ENCODE measurements at places on chromosomes 5 and 9.

DNA sequence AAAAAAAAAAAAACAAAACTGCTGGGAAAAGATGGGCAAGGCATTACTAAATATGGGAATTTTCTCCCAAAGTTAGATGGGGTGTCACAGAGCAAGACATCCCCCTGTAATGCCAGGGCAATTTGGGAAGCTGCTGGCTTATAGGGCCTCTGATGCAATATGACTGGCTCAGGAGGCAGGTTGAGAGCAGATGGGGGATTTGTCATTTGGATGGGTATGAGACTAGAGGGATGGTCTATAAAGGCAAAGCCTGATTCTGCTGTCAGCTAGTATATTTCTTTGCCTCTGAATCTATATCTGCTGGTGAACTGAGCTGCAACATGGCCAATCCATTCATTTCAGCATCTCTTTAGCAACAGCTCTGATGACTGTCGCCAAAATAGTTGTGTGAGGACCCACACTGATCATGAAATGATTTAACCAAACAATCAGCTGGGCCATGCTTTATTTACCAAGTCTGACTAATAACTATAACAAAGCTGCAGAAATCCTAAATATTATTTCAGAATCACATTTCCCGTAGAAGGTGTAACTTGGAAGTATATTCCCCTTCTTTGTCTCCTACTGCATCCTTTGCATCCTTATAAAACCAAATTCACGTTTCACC, 455.1 kb upstream of the ZNF608 start:
- DNase-seq: no peak

DNA sequence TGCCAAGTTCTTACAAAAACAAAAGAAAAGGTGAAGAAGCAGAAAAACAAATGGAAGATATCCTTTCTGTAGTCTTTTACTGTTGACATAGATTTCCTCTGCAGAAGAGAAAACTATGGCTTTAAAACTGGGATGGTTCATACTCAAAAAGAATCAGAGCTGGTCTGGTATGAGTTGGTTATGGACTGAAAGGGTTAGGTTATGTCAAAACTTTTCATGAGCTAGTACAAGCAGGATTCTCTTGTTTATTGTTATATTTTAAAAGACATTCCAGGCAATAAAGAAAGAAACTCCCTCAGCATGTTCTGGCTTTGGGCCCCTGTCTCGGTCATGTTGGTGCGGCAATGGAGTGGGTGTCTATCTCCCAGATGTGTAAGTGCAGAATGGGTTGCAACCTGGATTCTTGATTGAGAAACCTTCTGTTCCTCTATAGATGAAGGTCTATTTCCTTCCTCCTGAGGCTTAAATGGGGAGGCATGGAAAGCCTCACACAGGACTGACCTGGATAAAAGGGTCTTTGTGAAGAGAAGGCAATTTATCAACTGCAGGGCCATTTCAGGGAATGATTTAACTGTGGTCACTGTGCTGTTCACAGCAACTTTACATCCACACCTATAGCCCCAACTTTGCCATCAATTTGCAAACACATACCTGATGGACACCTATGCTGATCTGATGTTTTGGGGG, 209.6 kb upstream of the TNC start:
- peak; percentile 48 for DNase-seq

GRCh38 chr9:89375191-89375760, 57.0 kb downstream of the SECISBP2 start:
- DNase-seq: no peak

DNA sequence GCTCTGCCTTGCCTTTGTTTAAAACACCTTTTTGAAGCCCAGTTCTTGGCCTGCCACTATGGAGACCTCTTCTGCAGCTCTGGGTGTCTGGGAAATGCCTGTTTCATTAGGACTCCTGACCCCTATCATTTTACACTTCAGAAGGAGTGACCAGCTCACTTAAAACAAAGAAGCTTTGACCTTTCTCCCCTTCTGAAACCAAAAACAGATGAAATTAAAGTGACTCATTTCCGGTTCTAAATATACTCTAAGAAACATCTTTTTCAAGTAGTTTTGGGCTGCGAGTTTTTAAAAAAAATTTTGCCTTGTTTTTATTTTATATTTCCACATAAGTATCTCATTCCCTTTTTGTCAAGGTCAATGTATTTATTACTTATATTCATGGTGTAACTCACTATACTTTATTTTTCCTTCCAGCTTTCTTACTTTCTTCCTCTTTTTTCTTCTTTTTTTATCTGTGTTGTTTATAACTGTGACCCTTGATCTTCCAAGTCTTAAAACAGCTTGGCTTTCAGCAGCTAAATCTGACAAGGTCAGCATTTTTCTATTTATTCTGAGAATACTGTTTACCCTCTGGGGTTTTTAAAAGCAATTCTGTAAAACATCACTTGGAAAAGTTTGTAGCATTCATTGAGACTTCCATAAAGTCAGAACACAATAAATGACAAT, 672.9 kb downstream of the NR2F1-AS1 start:
- DNase-seq: no peak

GRCh38 chr5:170171811-170172210, 61.0 kb upstream of the C5orf58 start:
- DNase-seq: no peak

DNA sequence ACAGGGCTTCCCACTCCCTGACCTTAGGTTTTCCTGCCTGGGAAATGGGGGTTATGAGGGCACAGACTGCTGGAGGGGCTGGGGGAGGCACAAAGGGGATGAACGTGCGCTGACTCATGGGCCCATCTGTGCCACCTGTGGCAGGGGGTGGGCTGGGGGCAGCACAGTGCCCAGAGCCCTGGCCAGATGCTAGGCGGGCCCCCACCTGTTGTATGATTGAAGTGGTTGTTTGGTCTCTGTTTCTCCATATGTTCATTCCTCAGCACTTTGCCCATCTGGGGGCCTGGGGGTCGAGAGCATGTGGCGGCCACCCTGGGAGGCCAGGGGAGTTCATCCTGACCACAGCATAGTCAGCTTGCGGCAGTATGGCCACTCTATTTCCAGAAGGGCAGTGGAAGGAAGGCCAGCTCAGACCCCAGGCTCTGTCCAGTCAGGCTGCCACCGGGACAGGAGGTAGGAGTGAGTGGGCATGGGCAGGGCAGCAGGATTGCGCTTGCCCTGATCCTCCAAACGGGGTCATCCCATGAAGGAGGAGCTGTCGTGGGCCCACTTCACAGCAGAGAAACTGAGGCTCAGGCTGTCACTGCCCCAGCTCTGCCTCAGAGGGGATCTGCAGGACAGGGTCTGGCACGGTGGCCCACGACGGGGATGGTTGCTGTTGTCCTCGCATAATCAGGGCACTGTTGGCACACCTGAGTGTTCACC, 841 bp upstream of the NINJ1 start:
- no peak for DNase-seq

- DNase-seq: no peak
Observed at GRCh38 chr9:110821064-110821463, 152.5 kb downstream of the MUSK start.

DNA sequence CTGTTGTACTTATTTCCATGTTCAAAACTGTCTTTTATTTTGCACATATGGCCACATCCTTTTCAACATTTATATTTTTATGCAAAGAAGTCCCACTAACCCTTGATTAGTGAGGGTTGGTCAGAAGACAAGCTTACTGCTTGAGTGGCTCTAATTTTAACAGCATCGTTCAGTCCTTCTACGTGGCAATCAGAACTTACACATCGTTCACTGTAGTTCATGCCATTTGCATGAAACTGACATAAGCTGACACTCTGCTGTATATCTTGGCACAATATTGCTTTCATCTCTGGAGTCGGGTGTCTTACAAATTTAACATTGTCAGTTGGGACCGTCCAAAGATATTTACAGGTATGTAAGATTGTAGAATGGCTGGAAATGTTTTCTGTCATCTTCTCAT, 50.6 kb downstream of the MARCHF11 start:
- DNase-seq: no peak

GRCh38 chr5:26295541-26295940, 742.8 kb downstream of the CDH9 start:
- DNase-seq: no peak

DNA sequence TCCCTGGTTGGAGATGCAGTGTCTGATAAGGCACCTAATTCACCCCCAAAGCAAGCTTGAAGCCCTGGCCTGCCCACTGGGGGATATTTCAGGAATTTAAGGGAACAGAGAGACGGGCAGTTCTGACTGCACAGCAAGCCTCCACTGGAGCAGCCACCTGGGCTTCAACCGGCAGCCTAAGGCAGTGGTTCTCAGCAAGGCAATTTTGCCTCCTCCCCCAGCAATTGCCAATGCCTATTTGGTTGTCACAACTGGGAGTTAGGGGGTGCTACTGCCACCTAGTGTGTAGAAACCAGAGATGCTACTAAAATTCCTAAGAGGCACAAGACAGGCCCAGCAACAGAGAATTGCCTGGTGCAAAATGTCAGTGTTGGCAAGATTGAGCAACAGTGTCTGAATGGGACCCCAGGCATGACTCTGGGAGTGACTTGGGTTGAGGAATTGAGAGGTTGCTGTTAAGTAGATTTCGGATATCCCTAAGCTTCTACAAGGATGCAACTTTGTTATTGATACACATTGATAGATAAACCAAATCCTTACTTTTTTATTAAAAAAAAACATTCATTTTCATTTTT, 58.7 kb upstream of the CTSL start:
- DNase-seq: no peak

DNA sequence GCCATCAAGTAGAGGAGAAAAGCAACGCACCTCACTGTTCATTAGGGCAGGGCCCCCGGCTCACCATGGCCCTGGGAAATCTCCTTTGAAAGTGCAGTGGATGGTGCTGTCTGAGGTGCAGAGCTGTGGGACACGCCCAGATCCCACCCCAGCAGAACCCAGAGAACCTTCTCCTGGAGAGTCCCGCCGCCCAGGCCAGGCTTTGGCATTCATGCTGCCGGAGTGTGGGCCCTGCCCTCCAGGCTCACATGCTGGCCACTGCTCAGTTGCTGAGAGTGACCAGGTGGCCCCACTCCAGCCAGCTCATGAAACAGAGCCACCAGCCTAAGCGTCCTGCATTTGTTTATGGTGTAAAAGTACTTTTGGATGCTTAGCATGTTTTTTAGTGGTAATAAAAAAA, 23.8 kb upstream of the LRRC14B start:
- no peak for DNase-seq

DNA sequence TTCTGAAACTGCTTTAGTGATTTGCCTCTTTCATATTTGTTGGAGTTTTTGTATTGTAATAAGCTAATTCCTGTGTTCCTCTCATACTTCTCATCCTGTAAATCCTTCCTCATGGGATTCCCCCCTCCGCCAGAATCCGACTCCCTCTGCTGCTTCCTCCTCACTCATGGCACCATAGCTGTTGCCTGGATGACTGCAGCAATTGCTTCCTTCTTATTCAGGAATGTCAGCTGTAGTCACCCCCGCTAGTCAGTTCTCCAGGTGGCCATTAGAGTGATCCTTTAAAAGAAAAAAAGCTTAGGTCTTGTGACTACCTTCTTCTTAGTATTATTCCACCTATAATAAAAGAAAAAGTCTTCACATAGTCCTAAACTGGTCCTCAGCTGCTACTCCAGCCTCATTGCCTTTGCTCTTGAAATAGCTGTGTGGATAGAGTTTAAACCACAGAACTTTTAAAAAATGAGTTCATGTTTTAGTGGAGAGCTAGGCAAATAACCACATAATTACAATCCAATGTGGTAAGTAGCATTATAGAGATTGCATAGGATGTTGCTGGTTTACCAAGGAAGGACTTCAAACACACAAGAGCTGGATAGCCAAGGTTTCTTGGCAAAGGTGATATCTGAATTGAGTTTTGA, 227.3 kb downstream of the KDM4C start:
- no peak for DNase-seq

DNA sequence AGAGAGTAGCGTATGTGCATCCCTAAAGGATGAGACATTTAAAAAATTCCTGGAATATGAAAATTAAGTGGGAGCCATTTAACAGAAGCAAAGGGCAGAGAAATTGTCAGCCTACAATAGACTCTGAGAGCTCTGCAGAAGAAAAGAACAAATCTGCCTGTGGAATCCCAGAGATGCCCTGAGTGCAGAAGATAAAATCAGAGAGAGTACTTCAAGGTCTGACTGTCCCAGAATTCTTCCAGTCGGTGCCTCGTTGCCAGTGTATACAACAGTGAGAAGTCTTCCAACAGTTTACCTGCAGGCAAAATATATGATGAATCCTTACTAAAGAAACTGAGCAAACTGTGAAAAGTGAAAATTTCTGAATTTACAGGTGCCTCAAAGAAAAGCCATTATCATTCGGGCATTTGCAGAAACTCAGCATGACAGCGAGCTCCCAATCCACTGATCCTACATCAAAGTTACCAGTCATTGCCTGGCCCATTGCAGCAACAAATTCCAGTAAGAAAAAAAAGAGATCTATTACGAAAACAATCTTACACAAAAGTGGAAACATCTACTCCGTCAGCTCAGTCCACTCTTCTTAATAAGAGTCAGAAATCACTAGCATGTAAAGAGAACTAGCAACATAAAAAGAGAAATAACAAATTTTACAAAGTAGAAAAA, 92.8 kb upstream of the VCAN start:
- DNase-seq: no peak

GRCh38 chr9:95107001-95107749, 210.3 kb downstream of the FANCC start:
- no peak for DNase-seq

- DNase-seq: no peak
Observed at GRCh38 chr5:67204821-67205220, 8.2 kb upstream of the CD180 start.

- DNase-seq: no peak
Observed at GRCh38 chr5:29984156-29984540, 1209.3 kb upstream of the CDH6 start.

DNA sequence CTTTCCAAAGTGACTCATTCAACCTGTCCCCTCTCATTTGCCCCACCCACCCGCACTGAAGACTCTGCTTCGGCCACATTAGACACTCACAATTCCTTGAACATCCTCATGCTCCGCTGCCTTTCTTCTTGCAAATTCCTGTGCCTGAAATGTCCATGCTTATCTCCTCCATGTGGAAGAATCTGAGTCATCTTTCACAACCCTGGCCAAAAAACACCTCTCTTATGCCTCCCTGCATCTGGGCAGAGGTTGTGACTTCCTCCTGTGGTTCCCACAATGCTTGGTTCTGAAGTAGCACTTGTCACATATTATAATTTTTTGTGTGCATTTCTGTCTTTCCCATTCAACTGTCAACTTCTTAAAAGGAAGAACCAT, 238.6 kb downstream of the ENC1 start:
- DNase-seq: no peak

- no peak for DNase-seq
Observed at GRCh38 chr5:50694027-50694590, 27.7 kb downstream of the PARP8 start.

DNA sequence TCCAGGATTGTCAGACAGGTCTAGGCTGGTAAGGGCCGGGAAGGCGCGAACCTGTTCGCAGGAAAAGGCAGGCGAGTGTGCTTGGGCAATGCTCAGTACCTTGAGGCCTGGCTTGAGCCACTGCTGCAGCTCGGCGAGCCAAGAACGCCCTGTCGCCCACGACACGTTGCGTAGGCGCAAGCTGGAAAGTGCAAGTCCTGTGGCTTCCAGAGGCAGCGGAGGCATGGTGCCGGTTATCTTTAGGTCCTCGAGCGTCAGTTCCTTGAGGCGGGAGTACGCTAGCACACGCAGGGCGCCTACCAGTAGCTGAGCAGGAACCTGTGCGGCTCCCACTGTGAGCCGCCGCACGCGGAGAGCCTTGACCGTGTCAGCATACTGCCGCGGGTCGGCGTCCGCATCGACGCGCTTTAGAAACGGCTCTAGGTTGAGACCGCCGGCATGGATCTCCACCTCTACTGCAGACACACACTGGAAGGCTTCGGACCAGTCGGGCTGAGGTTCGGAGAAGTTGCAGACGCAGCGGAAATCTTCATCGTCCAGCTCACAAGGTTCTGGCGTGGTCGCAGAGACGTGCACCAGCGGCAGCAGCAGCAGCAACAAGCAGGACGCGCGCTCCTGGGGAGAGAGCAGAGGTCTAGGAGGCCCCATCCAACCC, 482 bp downstream of the CD14 start:
- peak; percentile 51 for DNase-seq

GRCh38 chr9:12968093-12968492, 193.3 kb downstream of the LURAP1L start:
- no peak for DNase-seq

Measured in foreskin keratinocyte (primary cell).